NCI-H1436 (cell line): ENCODE measurements at places on chromosomes 11 and 22.
A peak's percentile ranks its signal among the peaks of the same experiment; 100 is the strongest.

DNA sequence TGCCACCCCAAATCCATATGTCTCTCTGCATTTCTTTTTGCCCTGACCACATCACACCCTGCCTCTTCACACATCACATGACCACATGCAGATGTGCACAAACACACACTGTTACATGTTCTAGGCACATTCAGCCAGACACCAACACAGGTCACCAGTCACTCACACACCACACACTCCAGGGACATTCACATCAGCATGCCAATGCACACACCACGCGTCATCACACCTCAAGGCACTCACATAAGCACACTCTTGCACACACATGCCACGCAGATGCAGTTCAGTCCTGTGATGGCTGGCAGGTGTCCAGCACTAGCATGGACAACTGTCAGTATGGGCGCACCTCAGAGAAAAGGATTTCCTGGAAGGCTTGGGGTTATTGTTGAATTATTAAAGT lies 77.0 kb upstream of the MYOD1 start:
- DNase-seq, result no peak

DNA sequence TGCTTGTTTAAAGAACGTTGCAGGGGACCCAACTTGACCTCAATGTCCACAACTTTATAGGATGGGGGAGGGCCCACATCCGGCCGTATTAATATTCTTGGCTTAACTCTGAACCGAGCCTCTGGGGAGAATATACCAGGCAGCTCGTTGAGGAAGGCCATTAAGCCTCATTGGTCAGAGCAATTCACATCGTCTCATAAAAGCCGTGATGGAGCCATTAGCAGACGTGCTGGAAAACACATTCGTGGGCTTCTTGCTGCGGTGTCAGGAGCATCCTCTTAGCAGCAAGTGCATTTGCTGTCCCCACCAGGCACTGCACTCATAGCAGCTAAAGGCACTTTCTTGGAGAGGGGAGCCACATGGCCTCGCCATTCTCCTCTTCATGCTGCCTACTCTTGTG lies 14.9 kb downstream of the DSCAML1 start:
- no peak for DNase-seq

GRCh38 chr22:21051831-21052400 lies 6.2 kb downstream of the LRRC74B start:
- DNase-seq, result no peak

GRCh38 chr22:33706100-33706499 lies 214.2 kb downstream of the LARGE1 start:
- no peak for DNase-seq

DNA sequence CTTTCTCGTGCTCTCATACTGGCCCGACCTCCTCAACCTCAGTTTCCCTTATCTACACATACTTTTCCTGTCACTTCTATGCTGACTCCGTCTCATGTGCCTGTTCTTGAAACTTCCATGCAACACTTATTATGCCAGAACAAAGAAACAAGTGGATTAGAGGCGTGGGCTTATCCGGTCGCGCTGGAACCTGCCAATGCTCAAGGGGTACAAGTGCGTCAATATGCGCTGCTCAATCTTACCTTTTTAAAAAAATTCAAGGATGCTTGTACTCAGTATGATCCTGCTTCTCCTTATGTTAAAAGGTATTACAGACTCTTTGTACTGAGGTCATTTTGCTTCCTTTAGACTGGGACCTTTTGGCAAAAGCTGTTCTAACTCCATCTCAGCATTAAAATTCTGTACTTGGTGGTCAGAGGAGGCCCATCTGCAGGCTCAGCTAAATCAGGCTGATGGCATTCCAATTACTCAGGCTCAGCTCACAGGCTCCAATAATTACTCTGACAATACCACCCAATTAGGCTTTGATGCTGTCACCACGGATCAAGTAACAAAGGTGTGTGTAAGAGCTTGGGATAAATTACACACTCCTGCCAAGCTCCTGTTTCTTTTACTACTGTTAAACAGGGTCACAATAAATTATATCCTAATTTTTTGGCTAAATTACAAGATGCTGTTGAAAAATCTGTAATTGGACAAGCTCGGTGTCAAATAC lies 26.3 kb upstream of the ALDH3B2 start:
- peak; percentile 29 for DNase-seq

- DNase-seq, result no peak
Measured at GRCh38 chr11:11602011-11602410, 19.8 kb downstream of the GALNT18 start.

GRCh38 chr11:70502677-70503467 lies 104.5 kb downstream of the CTTN start:
- DNase-seq, result peak; percentile 42

- DNase-seq, result no peak
Measured at GRCh38 chr11:91624021-91624420, 600.6 kb upstream of the FAT3 start.

DNA sequence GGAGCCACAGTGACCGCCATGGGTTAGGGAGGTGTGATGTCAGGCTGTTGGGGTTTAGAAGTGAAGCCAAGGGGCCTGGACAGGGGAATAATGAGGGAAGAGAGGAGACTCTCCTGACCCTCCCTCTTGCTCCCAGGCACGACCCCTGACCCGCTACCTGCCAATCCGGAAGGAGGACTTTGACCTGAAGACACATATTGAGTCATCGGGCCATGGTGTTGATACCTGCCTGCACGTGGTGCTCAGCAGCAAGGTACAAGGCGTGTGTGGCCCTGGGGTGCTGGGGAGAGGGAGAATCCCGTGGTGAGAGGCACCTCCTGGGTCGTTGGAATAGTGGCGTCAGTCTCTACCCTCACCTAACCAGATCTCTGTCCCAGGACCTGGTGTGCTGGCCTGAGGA lies 29.5 kb downstream of the TREH start:
- no peak for DNase-seq

DNA sequence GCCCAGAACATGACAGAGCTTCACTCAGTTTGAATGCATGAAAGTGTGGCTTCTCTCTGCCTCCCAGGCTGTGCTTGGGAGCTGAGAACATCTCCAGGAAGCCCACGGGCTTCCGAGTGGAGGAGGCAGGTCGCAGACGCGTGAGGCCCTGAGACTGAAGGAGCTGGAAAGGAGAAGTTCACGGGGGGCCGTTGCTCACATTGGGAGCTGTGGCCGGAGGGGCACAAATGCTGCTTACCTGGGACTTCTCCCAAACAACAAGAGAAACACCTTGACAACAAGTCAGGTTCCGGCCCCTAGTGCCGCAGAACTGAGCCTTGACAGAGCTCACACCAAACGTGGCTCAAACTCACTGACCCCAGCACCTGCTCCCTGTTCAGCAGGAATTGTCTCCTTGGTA lies 207.0 kb downstream of the BRD1 start:
- no peak for DNase-seq

GRCh38 chr22:38843201-38843656 lies 599 bp downstream of the NPTXR start:
- peak; percentile 42 for DNase-seq

DNA sequence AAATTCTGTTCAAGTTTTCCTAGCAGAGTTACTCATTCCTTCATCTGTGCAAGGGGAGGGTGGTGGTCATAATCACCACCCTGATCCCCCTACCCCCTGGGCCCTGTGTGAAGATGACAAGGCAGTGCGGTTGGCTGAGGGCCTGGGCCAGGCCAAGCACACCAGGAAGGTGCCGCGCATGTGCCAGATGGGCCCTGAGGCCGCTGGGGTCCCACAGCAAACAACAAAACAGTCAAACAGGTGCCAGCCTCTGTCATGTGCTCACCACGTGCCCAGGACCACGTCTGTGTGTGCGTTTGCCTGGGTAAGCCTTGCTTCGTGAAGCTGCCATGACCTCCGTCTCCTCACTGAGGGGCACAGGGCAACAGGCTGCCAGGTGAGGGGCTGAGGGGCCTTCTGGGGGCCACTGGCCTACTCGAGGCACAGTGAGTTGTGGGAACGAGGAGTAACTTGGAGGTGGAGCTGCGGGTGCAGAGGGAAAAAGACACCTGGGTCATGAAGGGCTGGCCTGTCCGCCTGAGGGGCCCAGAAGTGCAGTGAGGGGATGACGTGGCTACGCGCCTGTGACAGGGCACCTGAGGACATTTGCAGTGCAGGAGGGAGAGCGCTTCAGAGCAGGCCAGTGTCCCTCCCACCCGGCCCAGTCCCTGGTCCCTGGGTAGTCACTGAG lies 25.8 kb downstream of the RSPH14 start:
- no peak for DNase-seq

DNA sequence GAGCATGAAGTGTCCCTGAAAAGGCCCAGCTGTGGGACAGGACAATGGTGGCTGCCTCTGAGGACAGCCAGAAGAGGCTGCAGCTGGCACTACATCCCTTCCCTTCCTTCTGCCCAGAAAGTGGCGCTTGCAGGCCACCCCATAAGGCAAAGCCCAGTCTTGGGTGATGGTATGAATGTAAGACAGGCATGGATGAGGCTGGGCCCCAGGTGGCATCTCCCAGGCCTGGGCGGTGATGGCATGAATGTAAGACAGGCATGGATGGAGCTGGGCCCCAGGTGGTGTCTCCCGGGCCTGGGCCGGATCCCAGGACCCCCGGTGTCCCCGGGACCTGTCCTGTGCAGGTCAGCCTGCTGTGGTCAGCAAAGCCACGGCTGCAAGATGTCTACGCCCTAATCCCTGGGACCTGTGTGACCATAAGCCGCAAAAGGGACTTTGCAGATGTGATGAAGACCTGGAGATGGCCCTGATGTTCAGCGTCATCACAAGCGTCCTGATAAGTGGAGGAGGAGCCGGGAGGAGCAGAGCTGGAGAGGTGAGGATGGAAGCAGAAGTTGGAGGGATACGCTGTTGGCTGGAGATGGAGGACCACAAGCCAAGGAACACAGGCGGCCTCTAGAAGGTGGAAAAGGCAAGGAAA lies 181.1 kb downstream of the CTTN start:
- DNase-seq, result no peak

GRCh38 chr22:30870451-30871345 lies 97.9 kb downstream of the MORC2 start:
- DNase-seq, result no peak

DNA sequence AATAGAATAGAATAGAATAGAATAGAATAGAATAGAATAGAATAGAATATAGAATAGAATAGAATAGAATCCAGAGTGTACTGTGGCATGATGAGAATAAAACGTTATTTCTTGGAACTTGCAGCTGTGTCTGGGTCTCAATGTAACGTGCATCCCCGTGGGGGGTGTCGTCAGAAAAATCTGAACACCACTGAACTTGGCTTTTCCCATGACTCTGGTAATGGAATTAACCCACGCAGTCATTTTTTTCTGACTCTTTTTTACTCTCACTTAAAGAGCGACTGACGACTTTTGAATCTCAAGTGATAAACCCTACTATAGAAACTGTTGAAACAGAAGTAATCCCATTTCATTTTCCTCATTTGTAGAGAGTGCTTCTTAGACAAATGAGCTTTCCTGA lies 92.4 kb upstream of the BID start:
- DNase-seq, result no peak

DNA sequence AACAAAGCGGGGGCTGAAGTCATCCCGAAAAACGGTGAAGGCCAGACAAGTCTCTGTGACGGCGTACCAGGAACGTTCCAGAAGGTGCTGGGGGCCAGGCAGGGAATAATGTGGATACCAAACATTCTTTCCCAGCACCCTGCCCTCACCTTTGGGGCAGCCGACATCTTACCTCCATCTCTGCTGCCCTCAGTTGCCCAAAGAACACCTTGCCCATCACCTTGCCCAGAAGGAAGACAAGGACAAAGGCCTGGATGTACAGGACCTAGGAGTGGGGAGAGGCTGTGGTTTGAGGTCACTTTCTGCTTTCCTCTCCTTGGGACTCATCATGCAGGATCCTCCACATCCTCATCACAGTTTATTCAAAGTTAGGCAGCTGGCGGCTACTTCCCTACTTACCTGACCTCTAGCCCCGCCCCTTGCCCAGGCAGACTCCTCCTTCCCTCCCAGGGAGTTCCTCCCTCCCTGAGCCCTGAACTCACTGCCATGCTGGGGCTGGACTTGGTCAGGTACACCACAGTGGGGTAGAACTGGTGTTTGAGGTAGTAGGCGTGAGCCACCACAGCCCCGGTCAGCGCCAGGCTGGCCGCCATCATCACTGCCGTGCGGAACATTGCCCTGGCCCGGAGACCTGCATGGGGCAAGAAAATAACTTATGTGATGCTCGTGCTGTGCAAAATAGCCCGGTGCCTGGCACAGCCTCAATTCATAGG lies 1.2 kb downstream of the SYVN1 start:
- no peak for DNase-seq

DNA sequence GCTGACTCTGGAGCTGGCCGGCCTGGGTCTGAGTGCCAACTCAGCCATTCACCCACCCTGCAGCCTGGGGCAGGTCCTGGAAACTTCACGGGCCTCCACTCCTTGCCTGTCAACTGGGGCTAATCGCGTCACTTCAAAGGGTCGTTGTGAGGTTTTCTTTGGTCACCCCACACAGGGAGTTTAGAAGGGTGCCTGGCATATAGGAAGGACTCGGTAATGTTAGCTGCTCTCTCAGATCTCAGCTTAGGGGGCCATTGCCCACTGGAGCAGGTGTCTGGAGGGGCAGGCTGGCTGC lies 7.3 kb downstream of the INCENP start:
- no peak for DNase-seq

GRCh38 chr11:73838443-73839122 lies 38.1 kb downstream of the COA4 start:
- no peak for DNase-seq

GRCh38 chr11:6390718-6391469 lies 620 bp downstream of the SMPD1 start:
- no peak for DNase-seq

DNA sequence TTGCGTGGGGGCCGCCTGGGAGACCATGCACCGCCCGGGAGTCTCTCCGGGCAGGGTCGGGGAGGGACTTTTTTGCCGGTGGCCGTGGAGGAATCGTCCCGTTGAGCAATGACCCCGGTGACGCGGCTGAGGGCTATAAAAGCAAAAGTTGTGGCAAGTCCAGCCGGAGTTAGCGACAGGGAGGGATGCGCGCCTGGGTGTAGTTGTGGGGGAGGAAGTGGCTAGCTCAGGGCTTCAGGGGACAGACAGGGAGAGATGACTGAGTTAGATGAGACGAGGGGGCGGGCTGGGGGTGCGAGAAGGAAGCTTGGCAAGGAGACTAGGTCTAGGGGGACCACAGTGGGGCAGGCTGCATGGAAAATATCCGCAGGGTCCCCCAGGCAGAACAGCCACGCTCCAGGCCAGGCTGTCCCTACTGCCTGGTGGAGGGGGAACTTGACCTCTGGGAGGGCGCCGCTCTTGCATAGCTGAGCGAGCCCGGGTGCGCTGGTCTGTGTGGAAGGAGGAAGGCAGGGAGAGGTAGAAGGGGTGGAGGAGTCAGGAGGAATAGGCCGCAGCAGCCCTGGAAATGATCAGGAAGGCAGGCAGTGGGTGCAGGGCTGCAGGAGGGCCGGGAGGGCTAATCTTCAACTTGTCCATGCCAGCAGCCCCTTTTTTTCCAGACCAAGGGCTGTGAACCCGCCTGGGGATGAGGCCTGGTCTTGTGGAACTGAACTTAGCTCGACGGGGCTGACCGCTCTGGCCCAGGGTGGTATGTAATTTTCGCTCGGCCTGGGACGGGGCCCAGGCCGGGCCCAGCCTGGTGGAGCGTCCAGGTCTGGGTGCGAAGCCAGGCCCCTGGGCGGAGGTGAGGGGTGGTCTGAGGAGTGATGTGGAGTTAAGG lies at the start of gene NEAT1:
Gene NEAT1, plus strand, starts transcription at position 166 of the 883 bp plus-strand sequence.
- DNase-seq, result peak; percentile 82
